ENCODE measurements at places on chromosomes 4 and X. TPM values are rescaled to one million over a fixed set of nuclear protein-coding genes. Genes with fewer than 3 reads are reported as not detected.

The ADH7 gene
- not detected for total RNA-seq

The DOK7 gene
- 0.33 TPM for total RNA-seq

The FAM156B gene
- total RNA-seq, result 8.4 TPM

The SSX4B gene
- not detected for total RNA-seq

The ZMAT1 gene
- 5.1 TPM for total RNA-seq

The RHOXF2 gene
- total RNA-seq, result not detected

The GALNT7 gene
- 81.1 TPM for total RNA-seq

The ADH4 gene
- total RNA-seq, result 0.09 TPM

The TLR6 gene
- total RNA-seq, result 2.5 TPM

The SSX4 gene
- not detected for total RNA-seq

The S100G gene
- total RNA-seq, result not detected

The FSTL5 gene
- total RNA-seq, result 0.05 TPM

The AKAP4 gene
- not detected for total RNA-seq

The KIF4A gene
- total RNA-seq, result 14.6 TPM

The DDX53 gene
- not detected for total RNA-seq

The FAM9C gene
- total RNA-seq, result not detected

The NKX6-1 gene
- total RNA-seq, result under 0.01 TPM

The RNF150 gene
- 2.9 TPM for total RNA-seq

GRCh38 chrX:131901546-131901945 lies 121.6 kb upstream of the STK26 start:
- no peaks in the 10 kb centered on the region for H3K4me1 ChIP-seq
- no peak for DNase-seq
- H3K4me3 ChIP-seq, result no peak overlapping the region
- H3K36me3 ChIP-seq, result no peaks in the 10 kb centered on the region
- H3K27ac ChIP-seq, result no peak overlapping the region
- H3K27me3 ChIP-seq, result no peaks in the 10 kb centered on the region

GRCh38 chr4:177401658-177402273 lies 40.5 kb downstream of the AGA start:
- H3K27ac ChIP-seq, result peak overlapping the region; percentile 5
- no peaks in the 10 kb centered on the region for H3K27me3 ChIP-seq
- DNase-seq, result no peak
- no peaks in the 10 kb centered on the region for H3K4me1 ChIP-seq
- no peak overlapping the region for H3K4me3 ChIP-seq

DNA sequence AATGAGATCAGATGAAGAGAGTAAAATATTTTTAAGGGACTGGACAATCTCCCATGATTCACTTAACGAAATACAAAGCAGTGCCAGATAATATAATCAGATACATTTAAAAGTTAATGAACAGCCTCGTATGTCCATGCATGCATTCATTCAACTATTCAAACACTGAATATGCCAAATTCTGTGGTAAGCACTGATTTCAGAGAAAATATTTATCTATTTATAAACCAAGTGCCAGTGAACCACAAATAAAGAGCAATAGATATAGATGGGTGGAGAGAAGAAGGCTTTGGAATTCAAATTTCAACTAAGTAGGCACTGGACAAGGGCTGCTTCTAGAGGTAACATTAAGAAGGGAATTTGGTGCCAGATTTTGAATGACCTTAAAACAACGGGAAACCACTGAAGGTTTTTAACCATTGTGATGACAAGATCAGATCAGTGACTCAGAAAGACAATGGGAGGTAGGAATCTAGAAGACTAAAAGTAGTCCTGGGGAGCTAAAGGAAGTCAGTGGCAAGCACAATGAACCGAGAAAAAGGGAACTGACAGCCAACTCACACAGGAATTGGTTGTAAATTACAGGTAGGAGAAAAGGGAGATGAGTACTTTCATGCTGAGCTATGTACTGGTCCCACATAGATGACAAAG lies 14.2 kb downstream of the ELOVL6 start:
- H3K4me1 ChIP-seq, result no peaks in the 10 kb centered on the region
- no peaks in the 10 kb centered on the region for H3K36me3 ChIP-seq
- H3K27ac ChIP-seq, result no peak overlapping the region
- no peaks in the 10 kb centered on the region for H3K27me3 ChIP-seq
- no peak for DNase-seq

GRCh38 chr4:89311433-89311832 lies 3.8 kb upstream of the GPRIN3 start:
- H3K27me3 ChIP-seq, result peaks cover 2% of the 10 kb centered on the region
- peaks cover 12% of the 10 kb centered on the region for H3K4me1 ChIP-seq
- no peak for DNase-seq
- no peak overlapping the region for H3K27ac ChIP-seq
- H3K4me3 ChIP-seq, result no peak overlapping the region
- no peaks in the 10 kb centered on the region for H3K36me3 ChIP-seq

DNA sequence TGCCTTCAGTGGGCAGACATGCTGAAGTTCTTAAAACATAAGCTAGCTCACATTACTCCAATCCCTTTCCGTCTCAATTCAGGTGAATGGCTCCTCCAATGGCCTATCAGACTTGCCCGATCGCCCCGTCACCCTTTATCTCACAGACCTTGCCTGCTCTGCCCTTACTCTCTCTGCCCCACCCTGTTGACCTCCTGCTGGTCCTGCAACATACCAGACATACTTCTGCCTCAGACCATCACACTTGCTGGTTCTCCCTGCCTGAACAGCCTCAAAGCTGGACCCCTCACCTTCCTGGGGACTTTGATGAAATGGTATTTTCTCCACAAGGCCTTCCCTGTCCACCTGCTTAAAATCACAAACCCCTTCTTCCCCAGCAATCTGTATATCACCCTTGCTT lies 340.1 kb upstream of the NR3C2 start:
- H3K4me3 ChIP-seq, result no peak overlapping the region
- H3K27ac ChIP-seq, result no peak overlapping the region
- no peak for DNase-seq
- H3K36me3 ChIP-seq, result no peaks in the 10 kb centered on the region
- no peaks in the 10 kb centered on the region for H3K27me3 ChIP-seq

- peak overlapping the region; percentile 94 for H3K27ac ChIP-seq
- peaks cover 73% of the 10 kb centered on the region for H3K4me1 ChIP-seq
- H3K4me3 ChIP-seq, result peak overlapping the region; percentile 22
- peak; percentile 74 for DNase-seq
- peaks cover 21% of the 10 kb centered on the region for H3K36me3 ChIP-seq
These were observed 32.7 kb downstream of the TBC1D14 start for GRCh38 chr4:6942238-6942800.

DNA sequence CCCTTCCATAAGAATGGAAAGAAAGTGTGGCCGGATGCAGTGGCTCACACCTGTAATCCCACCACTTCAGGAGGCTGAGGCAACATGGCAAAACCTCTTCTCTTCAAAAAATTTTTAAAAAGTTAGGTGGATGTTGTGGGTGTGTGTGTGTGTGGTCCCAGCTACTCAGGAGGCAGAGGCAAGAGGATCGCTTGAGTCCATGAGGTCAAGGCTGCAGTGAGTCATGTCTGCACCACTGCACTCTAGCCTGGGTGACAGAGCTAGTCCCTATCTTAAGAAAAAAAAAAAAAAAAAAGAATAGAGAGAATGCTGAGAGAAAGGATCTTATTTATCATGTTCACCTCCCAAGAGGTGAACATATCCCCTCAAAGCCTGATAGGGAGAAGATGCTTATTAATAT lies 492.1 kb upstream of the SMIM31 start:
- no peak for DNase-seq
- no peaks in the 10 kb centered on the region for H3K27me3 ChIP-seq
- H3K36me3 ChIP-seq, result no peaks in the 10 kb centered on the region
- no peak overlapping the region for H3K27ac ChIP-seq

DNA sequence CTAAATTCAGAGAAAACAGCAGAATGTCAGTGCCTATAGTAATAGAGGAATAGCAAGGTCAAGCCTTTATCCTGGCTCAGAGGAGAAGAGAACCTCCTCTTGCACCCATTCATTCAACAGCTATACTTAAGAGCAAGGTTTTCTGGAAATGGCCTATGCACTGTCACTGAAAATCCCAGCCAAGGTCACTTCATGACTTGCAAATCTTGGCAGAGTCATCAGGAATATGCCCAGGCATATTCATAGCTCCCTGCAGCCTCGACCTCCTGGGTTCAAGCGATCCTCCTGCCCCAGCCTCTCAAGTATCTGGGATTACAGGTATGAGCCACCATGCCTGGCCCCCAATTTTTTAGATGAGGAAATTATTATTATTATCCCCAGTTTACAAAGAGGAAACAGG lies 35.8 kb upstream of the NOCT start:
- no peaks in the 10 kb centered on the region for H3K27me3 ChIP-seq
- H3K4me3 ChIP-seq, result no peak overlapping the region
- no peaks in the 10 kb centered on the region for H3K36me3 ChIP-seq
- H3K27ac ChIP-seq, result no peak overlapping the region
- H3K4me1 ChIP-seq, result no peaks in the 10 kb centered on the region

DNA sequence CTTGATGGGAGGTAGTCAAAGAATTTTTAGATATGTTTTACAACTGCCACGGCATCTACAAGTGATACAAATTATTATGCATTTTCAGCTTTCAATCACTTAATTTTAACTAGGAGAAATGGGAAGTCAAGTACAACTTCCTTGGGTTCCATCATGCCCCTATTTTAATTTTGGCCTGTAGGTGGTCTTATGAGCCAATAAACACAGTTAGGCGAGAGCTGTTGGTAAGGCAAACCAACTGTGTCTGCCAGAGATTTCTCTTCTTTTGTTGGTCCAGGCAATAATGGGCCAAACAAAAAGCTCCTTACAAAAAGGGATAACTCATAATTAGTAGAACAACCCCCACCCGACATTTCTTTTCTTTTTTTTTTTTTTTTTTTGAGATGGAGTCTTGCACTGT lies 63.3 kb upstream of the ARX start:
- H3K27me3 ChIP-seq, result no peaks in the 10 kb centered on the region
- no peaks in the 10 kb centered on the region for H3K4me1 ChIP-seq
- H3K36me3 ChIP-seq, result no peaks in the 10 kb centered on the region
- no peak overlapping the region for H3K4me3 ChIP-seq
- H3K27ac ChIP-seq, result no peak overlapping the region
- DNase-seq, result no peak

GRCh38 chr4:17288151-17288550 lies 223.7 kb downstream of the QDPR start:
- H3K4me1 ChIP-seq, result no peaks in the 10 kb centered on the region
- H3K27ac ChIP-seq, result no peak overlapping the region
- DNase-seq, result no peak

DNA sequence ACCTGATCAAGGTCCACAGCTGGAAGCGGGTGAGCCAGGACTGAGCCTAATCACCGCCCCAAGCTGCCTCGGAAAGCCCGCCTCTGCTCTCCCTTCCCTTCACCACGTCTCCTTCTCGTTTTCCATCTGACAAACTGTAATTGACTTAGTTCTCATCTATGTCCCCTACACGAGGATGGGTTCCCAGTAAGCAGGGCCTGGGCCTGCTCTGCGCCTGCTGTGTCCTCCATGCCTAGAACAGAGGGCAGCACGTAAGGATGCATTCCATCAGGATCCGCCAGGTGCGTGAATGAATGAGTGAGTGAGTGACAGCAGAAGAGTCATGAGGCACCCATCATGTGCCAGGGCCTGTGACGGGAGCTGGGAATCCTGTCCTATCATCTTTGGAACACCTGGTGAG lies 86.7 kb downstream of the JAKMIP1 start:
- no peak overlapping the region for H3K4me3 ChIP-seq
- H3K27ac ChIP-seq, result no peak overlapping the region
- H3K4me1 ChIP-seq, result no peaks in the 10 kb centered on the region
- H3K36me3 ChIP-seq, result no peaks in the 10 kb centered on the region
- no peak for DNase-seq

- no peaks in the 10 kb centered on the region for H3K36me3 ChIP-seq
- no peak overlapping the region for H3K4me3 ChIP-seq
- no peak for DNase-seq
- no peak overlapping the region for H3K27ac ChIP-seq
- no peaks in the 10 kb centered on the region for H3K27me3 ChIP-seq
These were observed 39.0 kb downstream of the DGKK start for GRCh38 chrX:50431623-50432022.

- no peaks in the 10 kb centered on the region for H3K4me1 ChIP-seq
- no peak overlapping the region for H3K4me3 ChIP-seq
- no peaks in the 10 kb centered on the region for H3K36me3 ChIP-seq
- DNase-seq, result no peak
- H3K27ac ChIP-seq, result no peak overlapping the region
- no peaks in the 10 kb centered on the region for H3K27me3 ChIP-seq
These were observed 55.9 kb downstream of the UGT2A3 start for GRCh38 chr4:68895561-68896198.

DNA sequence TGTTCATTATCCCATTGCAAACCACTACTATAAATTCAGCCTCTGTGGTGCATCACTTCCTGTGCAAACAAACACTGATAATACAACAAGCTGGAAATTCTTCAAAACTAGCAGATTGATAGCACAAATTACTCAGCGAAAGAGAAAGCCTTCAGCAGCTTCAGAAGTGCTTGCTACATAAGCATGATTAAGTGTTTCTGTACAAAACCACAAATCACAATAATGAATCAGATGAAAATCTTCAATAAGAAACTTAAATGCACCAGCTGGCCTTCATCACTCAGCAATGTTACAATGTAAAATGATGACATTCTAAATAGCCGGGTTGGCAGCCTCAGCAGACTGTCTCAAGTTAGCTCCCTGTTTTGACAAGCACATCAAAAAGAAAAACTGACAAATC lies 262.2 kb downstream of the SPOCK3 start:
- H3K36me3 ChIP-seq, result no peaks in the 10 kb centered on the region
- no peak overlapping the region for H3K4me3 ChIP-seq
- no peak for DNase-seq
- H3K27me3 ChIP-seq, result no peaks in the 10 kb centered on the region

GRCh38 chr4:110905367-110905766 lies 282.5 kb upstream of the PITX2 start:
- no peak for DNase-seq
- no peak overlapping the region for H3K4me3 ChIP-seq

GRCh38 chr4:146521541-146522097 lies at the start of gene SLC10A7:
SLC10A7 (minus strand) TSS chr4:146521940; CDS start chr4:146521717, 223 bp downstream.
- peak within 1 kb of the TSS; percentile 61 for H3K4me3 ChIP-seq
- H3K36me3 ChIP-seq, result no peaks in the 10 kb centered on the region

- DNase-seq, result no peak
- H3K27me3 ChIP-seq, result no peaks in the 10 kb centered on the region
- no peaks in the 10 kb centered on the region for H3K36me3 ChIP-seq
- no peak overlapping the region for H3K4me3 ChIP-seq
These were observed 223.2 kb upstream of the CNKSR2 start for GRCh38 chrX:21151051-21151450.

GRCh38 chrX:10393899-10394298 lies 226.5 kb downstream of the MID1 start:
- no peak overlapping the region for H3K27ac ChIP-seq
- H3K4me1 ChIP-seq, result no peaks in the 10 kb centered on the region
- DNase-seq, result no peak
- no peaks in the 10 kb centered on the region for H3K27me3 ChIP-seq
- H3K4me3 ChIP-seq, result no peak overlapping the region
